EL (cell line): ENCODE measurements at places on chromosomes 6 and 20.

GRCh38 chr6:42450477-42451332, 1.0 kb downstream of the TRERF1 start:
- peak; percentile 45 for DNase-seq

GRCh38 chr6:130575971-130576370, 210.2 kb downstream of the TMEM200A start:
- no peak for DNase-seq

DNA sequence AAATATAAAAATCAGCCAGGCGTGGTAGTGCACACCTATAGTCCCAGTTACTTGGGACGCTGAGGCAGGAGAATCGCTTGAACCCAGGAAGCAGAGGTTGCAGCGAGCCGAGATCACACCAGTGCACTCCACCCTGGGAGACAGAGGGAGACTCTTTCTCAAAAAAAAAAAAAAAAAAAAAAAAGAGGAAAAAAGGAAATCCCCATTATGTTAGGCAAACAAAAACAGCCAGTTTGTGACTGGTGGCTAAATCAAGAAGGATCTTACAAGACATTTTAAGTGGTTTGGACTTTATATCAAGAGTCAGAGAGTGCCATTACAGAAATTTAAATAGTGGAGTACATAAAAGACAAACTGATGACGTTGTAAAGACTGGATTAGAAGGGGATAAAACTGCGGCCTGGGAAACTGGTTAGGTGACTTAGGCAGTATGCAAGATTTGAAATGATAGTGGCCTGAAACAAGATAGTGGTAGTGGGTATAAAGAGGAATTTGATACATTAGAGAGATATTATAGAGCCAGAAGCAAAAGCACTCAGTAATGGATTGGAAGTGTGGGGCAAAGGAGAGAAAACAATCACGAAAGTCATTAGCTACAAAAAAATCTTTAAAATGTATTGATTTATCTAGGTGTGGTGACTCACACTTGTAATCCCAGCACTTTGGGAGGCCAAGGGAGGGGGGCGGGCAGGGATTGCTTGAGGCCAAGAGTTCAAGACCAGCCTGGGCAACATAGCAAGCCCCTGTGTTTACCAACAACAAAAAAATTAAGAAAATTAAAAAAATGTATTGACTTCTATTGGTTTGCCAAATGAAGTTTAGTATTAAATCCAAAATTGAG, 1.7 kb upstream of the MYO6 start:
- no peak for DNase-seq

- DNase-seq, result no peak
These were observed 41.0 kb downstream of the STK35 start for GRCh38 chr20:2142649-2143048.

GRCh38 chr20:49937027-49937929, 1.1 kb downstream of the RNF114 start:
- no peak for DNase-seq

DNA sequence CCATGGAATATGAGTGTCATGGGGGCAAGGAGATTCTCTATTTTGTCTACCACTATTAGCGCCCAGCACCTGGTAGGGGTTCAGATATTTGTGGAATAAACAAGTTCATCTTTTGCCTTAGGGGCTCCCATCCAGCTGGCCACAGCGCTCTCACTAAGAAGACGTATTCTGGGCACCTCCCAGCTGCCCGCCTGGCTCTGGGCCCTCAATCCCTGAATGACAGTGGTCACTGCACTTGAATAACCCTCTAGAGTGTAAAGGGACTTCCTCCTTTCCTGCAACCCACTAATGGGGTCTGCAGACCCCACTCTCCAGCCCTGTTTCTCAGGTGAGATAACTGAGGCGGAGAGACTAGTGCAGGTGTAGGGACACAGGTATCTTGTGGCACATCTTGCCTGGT, 36.2 kb downstream of the SNX5 start:
- no peak for DNase-seq

- no peak for DNase-seq
These were observed 18.3 kb downstream of the C20orf173 start for GRCh38 chr20:35510951-35511735.

GRCh38 chr20:32611868-32612267, 26.7 kb upstream of the NOL4L start:
- no peak for DNase-seq
